ENCODE measurements at places on chromosomes 6 and 20. TPM values are rescaled to one million over a fixed set of nuclear protein-coding genes. Genes with fewer than 3 reads are reported as not detected.
A peak's percentile ranks its signal among the peaks of the same experiment; 100 is the strongest.

- DNase-seq, result no peak
Observed at GRCh38 chr20:62707921-62708521, 615 bp upstream of the NTSR1 start.

DNA sequence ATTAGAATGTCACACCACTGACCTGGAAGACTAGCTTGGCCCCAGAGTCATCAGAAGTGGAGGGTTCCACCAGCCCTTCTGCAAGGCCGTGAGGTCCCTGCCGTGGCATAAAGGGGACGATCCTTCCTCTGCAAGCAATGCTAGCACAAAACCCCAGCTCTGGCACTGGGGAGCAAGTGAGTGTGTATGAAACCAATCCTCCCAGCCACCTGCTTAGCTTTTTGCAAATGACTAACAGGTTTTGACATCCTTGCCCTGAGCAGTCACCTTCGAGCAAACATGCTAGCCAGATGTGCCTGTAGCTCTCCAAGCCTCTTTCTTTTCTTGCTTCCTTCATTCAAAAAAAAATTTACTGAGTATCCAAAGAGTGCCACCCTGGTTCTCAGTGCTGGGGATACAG, 8.6 kb downstream of the SULF2 start:
- no peak for DNase-seq

- no peak for DNase-seq
Observed at GRCh38 chr20:44073011-44073674, 113.8 kb downstream of the JPH2 start.

GRCh38 chr6:109458774-109459531, 3.4 kb upstream of the MICAL1 start:
- no peak for DNase-seq

GRCh38 chr20:40636486-40636885, 52.5 kb downstream of the MAFB start:
- no peak for DNase-seq

DNA sequence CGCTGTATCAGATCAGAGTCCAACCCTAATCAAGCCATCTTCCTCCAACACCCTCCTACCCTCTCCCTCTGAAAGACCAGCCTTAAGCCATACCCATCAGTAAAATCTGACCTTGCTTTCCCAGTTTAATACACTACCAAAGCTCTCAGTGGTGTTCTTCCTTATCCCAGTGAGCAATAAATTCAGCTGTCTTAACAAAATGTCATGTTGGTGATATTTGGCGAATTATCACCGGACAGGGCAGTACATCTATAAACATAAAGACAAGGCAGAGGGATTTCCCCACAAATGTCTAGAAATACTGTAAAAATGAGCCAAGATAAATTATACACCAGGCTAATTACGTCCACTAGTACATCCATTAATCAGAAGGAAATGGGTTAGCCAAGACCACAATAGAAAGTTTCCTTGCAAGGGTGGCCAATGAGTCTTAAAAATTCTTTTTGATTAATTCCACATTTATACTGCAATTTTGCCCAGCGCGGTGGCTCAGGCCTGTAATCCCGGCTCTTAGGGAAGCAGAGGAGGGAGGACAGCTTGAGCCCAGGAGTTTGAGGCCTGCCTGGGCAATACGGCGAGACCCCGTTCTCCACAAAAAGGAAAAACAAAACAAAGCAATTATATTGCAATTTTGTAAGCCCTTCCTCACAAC, 905 bp downstream of the RARS2 start:
- DNase-seq, result no peak

GRCh38 chr6:97085772-97086171, 161.2 kb downstream of the KLHL32 start:
- DNase-seq, result no peak

GRCh38 chr6:71205336-71205956, 83.2 kb upstream of the OGFRL1 start:
- DNase-seq, result no peak

- DNase-seq, result no peak
Observed at GRCh38 chr6:139392794-139393193, 18.3 kb upstream of the CITED2 start.

DNA sequence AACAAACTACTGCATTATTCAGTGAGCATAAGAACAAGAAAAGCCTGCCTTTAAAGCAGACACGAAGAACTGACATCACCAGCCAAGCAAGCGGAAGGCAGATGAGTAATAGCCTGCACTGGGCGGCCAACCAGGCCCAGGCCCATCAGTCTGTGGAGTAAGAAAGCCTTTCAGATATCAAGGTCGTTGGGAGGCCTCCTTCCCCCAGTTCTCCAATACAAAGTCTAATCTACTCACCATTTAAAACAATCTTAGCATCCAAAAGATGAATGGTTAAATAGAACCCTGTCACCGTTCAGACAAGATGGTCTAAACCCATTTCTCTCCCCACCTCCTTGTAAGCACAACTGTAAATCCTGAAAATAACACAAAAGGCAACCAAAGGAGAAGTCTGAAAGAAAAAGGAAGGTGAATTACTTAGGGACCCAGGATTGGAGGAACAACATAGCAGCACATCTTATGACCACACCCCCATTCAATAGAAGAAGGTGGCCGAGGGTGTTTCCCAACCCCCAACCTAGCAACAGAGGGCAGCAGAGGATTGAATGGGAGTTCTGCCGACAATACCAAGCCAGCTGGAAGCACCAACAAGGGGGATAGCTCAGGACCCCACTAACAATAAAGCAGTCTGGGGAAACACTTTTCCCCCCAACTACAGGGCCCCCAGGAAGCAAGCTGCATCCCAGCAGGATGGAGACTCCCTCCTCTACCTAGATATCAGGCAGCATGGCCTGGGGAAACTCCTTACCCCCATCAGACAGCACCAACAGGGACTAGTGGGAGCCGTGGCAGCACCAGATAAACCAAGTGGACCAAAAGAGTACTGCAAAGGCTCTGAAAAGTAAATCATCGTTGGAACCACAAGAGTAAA, 67.9 kb downstream of the ZHX3 start:
- peak; percentile 55 for DNase-seq

DNA sequence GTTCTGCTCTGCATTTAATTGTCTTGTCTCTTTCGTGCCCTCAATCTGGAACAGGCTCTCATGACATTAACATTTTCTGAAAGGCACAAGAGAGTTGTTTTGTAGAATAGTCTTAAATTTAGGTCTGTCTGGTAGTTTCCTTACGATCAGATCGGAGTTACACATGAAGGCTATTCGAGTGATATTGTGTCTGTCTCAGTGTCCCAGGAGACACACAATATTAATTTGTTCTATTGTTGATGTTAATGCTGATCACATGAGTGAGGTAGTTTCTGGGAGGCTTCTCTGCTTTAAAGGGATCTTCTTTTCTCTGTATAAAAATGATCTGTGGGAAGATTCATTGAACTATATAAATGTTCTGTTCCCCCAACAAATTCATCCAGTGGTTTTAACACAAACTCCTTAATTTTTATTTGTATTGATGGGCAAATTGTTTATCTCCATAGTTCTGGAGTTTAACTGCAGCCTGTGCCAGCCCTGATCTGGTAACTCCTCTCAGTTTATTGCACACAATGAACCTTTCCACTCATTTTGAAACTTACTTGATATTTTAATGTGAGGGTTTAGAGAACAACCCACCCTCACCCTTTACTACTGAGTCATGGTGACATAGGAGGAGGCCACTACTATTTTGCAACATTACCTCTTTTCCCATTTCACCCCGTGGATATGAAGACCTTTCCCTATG, 223.0 kb downstream of the CBLN4 start:
- DNase-seq, result no peak

DNA sequence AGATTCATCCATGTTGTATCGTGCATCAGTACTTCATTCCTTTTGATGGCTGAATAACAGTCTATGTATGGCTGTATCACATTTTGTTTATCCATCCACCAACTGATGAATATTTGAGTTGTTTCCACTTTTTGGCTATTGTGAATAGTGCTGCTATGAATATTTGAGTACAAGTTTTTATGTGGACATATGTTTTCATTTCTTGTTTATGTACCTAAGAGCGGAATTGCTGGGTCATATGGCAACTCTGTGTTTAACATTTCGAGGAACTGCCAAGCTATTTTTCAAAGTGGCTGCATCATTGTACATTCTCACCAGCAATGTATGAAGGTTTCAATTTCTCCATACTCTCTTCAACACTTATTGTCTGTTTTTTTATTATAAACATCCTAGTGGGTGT, 3.0 kb upstream of the RREB1 start:
- no peak for DNase-seq

SRSF12 gene
- 1.9 TPM for total RNA-seq

All from HepG2 (cell line).